ENCODE measurements at places on chromosomes 4 and X.

DNA sequence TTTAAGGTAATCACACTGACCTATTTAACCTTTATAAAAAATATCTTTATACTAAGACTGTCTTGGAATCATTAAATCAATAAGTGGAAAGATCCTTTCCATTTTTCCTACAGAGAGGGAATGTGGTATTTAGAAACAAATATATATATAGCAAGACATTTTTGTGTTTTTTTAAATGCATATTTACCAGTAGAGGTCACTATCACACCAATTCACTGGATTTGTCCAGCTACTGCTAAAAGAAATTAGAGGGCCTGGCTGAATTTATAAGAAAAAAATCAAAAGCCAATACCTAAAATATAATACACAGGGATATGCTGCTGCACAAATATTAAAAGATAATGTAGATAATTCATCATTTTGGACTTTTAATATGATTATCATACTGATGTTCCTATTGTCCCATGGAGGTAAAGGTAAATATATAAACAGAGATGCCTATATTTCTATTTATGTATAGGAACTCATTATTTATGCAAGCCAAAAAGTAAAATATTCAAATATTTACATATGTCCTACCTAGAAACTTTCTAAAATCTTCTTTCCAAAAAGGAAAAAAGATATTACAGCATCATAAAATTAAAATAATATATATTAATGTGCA, 69.5 kb downstream of the PDE5A start:
- no peak for DNase-seq

DNA sequence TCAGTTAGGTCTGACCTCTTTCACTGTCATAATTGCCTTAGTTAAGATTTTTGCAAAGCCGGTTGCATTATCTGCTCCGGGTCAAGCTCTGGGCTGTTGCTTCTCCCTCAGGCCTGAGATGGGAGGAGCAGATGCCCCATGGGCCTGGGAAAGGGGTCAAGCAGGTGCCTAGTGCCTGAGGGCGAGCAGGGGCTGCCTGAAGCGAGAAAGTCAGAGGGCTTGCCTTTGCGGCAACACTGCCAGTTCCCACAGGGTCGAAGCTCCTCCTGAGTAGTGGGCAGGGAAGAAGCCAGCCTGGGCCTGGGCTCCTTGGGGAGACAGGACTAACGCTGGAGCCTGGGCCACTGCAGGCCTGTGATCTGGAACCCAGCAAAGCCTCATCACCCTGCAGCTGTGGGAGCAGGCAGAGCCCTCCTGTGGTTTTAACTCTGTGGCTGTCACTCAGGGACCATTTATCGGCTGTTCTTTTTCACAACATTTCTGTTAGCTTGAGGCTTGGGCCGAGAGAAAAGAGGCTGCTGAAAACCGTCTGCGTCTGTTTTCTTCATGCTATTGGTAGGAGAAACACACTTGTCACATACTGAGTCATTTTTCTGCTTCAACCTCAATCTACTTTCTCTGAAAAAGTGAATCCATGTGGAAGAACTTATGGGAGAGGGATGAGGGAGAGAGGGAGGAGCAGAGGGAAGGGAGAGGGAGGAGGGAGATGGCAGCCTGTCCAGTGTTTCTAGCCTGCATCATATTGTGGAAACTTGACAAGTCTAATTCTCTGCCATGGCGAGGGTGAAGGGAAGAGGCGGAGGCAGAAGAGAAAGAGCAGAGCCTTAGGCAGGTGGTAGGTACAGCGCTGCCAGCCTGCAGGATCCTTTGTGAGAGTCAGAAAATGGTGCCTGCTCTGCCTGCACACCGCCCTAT, 68.4 kb downstream of the RHOH start:
- DNase-seq = no peak

DNA sequence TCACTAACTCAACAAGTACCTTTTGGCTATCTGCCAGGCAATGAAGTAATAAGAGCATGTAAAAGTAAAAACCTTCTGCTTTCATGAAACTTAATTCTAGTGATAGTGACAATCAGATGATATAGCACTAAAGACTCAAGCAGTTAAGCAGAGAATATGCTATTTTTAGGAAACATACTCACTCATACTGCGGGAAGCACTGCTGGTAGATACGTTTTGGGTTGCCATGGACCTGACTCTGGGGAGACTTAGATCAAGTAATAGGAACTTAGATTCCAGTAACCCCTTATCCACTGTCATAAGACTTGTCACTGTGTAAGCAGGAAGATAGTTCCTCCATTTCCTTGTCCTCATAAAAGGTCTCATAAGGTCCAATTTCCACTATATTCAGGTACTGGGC, 386.3 kb downstream of the DMD start:
- no peak for DNase-seq

- no peak for DNase-seq
Observed at GRCh38 chrX:86178906-86179305, 30.7 kb downstream of the DACH2 start.

DNA sequence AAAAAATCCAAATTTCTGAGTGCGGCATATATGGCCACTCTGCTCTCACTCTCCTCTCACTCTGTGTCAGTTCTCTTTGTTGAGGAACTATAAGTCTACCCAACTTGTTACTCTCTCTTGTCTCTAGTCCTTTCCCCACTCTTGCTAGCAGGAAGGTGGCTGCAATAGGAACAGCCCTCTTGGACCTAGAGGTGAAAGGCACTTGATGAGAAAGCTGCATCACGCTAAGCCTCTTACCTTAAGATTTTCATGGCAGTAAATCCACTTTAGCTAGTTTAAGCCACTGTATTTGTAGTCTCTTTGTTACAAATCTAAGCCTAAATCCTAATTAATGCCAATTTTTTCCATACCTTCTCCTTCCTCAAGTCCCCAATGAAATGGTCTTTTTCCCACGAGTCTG, 189.9 kb downstream of the NKX6-1 start:
- DNase-seq = no peak

DNA sequence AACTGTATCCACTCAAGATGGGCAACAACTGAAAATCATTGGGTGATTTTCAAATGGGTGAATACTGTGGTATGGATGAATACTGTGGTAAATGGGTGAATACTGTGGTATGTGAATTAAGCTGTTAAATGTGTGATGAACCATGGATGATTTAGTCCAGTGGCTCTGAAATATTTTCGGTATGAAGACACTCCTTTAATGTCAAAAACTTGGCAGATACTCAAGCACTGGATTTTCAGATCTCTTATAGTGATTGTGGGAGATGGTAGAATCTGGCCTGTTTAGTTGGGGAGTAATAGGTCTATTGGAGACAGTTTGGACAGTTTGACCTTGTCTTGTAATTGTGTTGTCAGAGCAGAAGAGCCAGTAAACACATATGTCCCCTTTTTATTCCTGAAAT, 45.7 kb downstream of the SSX7 start:
- DNase-seq = no peak

- no peak for DNase-seq
Observed at GRCh38 chr4:80454040-80454439, 118.5 kb downstream of the CFAP299 start.

DNA sequence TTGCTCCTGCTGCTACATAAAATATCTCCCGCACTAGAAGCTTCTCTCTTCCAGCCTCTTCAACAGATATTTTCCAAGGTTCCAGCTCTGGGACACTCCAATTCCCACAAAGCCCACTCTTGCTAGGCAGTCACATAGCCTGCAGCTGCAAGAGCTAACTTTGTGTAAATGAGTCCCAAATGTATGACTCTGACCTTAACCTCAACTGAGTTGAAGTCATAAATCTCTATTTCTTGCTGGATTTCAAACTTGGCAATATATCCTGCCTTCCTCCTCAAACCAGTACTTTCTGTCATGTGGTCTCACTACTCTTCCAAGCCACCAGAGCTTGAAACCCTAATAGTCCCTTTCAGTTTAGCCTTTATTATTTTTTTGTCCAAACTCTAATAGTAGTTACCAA, 315.4 kb upstream of the GRIA3 start:
- DNase-seq = no peak

- DNase-seq = no peak
Observed at GRCh38 chrX:1507511-1508463, 29.2 kb downstream of the P2RY8 start.

- no peak for DNase-seq
Observed at GRCh38 chr4:169601016-169601771, 11.2 kb downstream of the NEK1 start.

DNA sequence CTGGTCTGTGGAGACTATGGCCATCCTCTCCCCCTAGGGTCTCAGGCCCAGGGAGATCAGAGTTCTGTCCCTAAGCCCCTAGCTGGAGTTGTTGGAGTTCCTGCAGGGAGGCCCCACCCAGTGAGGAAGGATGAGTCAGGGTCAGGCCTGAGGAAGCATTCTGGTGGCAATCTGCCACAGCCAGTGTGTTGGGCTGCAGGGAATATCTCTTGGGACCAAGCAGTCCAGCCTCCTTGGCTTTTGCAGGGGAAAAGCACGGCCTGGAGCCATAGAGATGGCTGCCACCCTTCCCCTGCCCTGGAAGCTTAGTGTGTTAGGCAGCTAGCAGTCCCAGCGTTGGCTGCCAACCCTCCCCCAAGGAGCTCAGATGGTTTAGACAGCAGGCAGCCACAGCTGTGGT, 202.4 kb downstream of the RTL9 start:
- no peak for DNase-seq

GRCh38 chr4:40822420-40823166, 72.8 kb downstream of the NSUN7 start:
- no peak for DNase-seq

DNA sequence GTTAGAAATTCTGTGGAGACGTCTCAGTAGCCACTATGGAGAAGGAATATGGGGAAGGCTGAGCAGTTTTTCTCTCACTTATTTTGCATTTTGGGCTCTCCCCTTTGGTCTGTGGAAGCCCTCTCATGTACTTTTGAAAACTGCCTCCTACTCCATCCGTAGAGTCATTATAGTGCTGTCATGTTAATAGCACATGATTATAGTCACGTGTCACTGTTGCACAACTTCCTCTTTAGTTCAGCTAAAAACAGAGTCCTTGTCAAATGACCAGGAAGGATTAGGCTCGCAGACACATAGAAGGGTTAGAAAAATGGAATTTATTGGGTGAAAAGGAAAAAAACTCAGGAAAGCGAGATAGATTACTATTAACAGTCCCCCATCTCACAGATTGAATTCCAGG, 258.2 kb upstream of the CXorf51A start:
- no peak for DNase-seq

DNA sequence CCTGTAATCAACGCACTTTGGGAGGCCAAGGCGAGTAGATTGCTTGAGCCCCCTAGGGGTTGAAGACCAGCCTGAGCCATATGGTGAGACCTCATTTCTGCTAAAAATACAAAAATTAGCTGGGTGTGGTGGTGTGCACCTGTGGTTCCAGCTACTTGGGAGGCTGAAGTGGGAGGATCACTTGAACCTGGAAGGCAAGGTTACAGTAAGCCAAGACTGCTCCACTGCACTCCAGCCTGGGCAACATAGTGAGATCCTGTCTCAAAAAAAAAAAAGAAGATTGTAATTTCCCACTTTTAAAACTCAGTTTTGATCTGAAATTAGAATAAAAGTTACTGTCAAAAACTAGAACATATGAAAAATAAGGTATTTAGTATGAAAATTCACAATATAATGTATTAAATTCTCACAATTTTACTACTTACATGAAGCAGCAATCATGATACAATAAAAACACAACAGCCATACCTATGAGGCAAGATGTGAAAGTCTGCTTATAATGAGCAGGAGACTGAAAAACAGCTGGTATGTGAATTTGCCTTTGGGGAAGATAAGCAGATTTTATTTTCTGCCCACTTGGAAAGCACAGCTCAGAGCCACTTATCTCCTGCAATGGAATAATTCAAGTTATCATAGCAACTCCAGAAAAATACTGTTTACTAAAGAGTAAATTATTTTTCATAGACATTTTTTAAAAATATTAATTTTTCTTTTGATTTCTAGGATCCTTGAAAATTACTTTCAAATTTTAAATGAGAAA, 50.6 kb downstream of the ZGRF1 start:
- no peak for DNase-seq

Measured in stimulated activated CD4-positive, alpha-beta T cell treated with anti-CD3 and anti-CD28 coated beads, TNF-alpha, amount 100 ng/mL, for 48 hours (primary cell).